ENCODE measurements at places on chromosomes 7 and 10.
A peak's percentile ranks its signal among the peaks of the same experiment; 100 is the strongest.

DNA sequence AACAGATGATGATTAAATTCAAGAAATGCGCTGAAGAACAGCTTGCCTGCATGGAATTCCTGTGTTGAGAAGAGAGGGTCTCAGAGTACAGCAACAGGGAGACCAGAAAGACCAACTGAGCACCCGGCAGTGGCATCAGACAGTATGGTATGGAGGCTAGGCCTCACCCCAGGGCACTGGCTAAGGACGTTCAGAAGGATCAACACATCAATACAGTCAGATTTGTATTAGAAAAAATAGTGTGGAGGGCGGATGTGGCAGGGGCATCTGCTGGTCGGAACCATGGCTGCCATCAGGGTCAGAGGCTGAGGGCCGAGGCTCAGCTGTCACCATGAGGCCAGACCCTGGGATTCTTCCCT is 142.1 kb downstream of the ADARB2 start:
- no peak for DNase-seq

DNA sequence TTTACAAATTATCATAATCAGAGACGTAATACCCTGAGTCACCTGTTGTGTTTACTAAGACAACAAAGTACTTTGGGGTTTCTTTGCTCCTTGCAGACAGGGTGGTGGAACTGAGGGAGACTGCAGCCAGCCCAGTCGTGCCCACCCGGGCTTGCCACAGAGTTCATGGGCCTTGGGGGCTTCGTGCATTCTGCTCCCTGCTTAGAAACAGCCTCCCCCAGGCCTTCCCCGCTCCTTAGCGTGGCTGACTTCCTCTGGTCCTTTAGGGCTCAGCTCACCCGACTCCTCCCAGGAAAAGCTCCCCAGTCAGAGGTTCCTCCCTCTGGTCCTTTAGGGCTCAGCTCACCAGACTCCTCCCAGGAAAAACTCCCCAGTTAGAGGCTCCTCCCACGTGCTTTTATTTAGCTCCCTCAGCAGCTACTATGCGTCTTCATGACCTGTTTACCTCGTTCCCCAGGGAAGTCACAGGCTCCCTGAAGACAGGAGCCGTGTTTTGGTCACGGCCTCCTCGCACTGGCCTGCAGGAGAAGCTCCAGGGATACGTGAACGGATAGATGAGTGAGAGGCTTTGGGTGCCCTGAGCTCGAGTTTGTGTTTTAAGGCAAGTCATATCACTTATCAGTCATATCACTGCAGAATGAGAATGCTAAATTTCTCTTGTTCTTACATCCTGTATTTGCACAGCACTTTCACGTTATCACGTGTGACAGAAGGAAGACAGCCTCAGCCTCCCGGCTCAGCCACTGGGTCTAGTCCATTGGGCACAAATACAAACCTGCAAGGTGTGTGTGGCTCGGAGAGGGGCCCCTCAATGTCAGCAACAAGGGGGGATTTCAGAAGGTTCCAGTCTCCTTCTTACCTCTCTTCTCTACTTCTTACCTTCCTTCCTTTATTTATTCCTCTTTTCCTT is 52.7 kb upstream of the VIPR2 start:
- DNase-seq, result peak; percentile 52

GRCh38 chr10:129467359-129468064 is 471 bp downstream of the MGMT start:
- DNase-seq, result no peak

DNA sequence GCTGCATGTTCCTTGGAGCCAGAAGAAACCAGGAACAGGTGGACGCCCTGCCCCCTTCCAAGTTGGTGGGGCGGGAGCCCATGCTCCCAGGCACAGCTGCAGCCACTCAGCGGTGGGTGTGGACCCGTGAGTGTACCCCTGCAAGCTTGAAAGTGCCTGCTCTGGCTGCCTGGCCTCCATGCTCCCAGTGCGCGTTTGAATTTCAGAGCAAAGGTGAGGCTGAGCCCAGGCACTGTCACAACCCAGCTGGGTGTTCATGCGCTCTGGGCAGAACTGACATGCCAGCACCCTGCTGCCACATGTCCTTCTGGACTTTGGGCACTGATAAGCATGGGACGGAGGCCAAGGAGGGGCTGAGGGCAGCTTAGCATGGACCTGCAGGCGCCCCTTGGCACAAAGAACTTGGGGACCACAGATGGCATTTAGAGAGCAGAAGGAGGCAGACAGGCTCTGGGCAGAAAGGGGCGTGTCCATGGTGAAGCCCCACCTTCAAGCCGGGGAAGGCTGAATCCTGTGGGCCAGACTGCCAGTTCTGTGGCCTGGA is 402.0 kb upstream of the NRG3 start:
- no peak for DNase-seq

DNA sequence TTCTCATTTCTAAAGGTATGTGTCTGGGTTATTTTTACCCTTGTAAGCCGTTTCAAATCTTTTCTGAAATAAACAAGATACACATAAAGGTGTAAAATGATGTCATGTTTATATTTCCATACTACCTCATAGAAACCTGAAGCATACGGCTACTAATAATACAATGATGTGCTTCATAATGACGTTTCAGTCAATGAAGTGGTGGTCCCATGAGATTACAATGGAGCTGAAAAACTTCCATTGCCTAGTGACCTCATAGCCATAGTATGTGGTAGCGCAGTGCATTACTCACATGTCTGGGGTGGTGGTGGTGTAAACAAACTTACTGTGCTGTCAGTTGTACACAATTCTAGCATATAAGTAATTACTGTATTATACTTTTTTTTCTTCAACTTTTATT is 24.9 kb downstream of the EPDR1 start:
- DNase-seq, result no peak
